ENCODE measurements at places on chromosomes 1 and 21. TPM values are rescaled to one million over a fixed set of nuclear protein-coding genes. Genes with fewer than 3 reads are reported as not detected.

DNA sequence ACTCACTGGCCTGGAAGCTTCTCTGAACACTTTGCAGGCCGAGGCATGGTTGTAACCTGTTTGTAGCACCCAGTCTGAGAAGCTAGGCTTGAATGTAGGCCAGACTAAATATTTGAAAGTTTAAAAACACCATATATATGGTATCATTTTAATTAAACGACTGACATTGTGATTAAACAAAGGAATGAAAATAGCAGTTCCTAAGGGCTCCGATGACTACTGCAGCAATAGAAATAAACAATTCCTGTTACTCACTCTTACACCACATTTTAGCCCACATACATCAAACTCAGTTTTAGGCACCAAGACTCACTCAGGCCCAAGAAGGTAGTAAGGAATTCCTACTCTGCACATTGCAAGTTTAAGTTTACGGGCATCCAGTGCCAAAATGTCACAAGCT lies 281.2 kb downstream of the AKT3 start:
- H3K27ac ChIP-seq = no peak overlapping the region
- DNase-seq = no peak
- H3K36me3 ChIP-seq = no peaks in the 10 kb centered on the region
- H3K4me1 ChIP-seq = no peaks in the 10 kb centered on the region
- H3K4me3 ChIP-seq = no peak overlapping the region
- H3K27me3 ChIP-seq = no peaks in the 10 kb centered on the region

DYNLT4 gene
- total RNA-seq = not detected

PTPN22 gene
- total RNA-seq = not detected

MCOLN3 gene
- total RNA-seq = 0.47 TPM

DNASE2B gene
- total RNA-seq = not detected
